CD8-positive, alpha-beta memory T cell (primary cell): ENCODE measurements at places on chromosomes 2 and 18. TPM values are rescaled to one million over a fixed set of nuclear protein-coding genes. Genes with fewer than 3 reads are reported as not detected.

Gene ITGAV
- 10.7 TPM for total RNA-seq

Gene COL5A2
- total RNA-seq: 1.2 TPM

Gene SLC19A3
- total RNA-seq: not detected

Gene LCT
- 0.29 TPM for total RNA-seq

Gene CTAGE1
- total RNA-seq: not detected

Gene DYNAP
- not detected for total RNA-seq

Gene OSR1
- total RNA-seq: not detected

Gene ARHGAP25
- total RNA-seq: 74.7 TPM

Gene LRATD1
- total RNA-seq: not detected

- peak; percentile 11 for DNase-seq
- H3K4me1 ChIP-seq: no peaks in the 10 kb centered on the region
- no peak overlapping the region for H3K27ac ChIP-seq
- H3K4me3 ChIP-seq: no peak overlapping the region
These were observed 13.5 kb upstream of the GLI2 start for GRCh38 chr2:120722246-120722567.

DNA sequence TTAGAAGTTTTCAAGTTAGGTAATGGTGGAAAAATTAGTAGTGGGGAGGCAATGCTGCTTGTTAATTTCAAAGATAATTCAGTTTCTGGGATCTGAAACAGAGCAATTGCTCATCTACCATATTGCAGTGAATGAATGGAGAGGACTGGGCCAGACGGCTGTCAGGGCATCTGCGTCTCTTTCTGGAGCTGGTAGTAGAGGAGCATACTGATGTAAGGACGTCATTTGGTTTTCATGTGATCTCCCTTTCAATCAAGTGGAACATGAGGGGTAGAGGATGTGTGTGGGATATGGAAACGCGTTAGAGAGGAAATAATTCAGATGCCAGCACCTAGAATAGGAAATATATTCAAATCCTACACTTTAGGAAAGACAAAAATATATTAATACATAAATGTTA is 490.3 kb downstream of the ADCYAP1 start:
- no peak overlapping the region for H3K27ac ChIP-seq

DNA sequence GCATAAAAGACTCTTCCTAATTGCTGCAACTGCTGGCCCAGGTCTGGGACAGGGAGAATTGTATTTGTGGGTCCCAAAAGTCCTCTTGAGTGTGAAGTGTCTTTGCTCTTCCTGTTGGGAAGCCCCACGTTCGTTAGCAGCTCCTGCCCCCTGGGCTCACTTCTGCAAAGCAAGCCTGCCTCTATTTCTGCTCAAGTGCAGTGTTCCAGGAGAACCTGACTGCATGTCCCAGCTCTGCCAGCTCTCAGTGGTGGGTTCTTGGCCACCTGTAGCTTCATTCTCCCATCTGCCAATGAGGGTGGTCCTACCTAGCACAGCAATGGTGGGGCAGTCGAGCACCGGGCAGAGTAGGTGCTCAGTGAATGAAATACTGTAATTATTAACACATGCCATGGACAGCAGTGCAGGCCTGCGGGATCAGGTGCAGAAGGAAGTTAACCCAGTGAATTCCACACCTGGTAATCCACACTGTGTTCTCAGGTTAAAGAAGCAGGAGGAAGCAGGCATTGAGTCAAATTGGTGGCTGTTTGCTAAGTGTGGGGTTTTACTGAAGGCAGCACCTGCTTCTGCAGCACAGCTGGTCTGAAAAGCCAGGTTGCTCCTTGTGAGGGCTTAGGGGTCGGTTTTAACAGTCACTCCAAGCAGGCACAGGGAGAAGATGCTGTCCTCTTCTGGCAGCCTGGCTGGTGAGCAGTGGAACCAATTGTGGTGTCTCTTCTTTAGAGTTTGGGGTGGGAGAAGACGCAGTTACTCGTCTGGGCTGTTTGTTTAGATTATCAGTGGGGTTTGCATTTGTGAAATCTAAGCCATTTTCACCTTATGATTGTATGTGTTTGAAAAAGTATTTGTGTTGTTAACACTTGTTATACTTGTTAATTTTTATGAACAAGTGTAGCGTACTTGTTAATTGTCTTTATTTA is 54.3 kb downstream of the DGKD start:
- H3K36me3 ChIP-seq: no peaks in the 10 kb centered on the region
- DNase-seq: no peak
- H3K27me3 ChIP-seq: no peaks in the 10 kb centered on the region
- peaks cover 64% of the 10 kb centered on the region for H3K4me1 ChIP-seq
- H3K4me3 ChIP-seq: no peak overlapping the region

GRCh38 chr2:116680256-116680936 is 1134.1 kb upstream of the DDX18 start:
- no peaks in the 10 kb centered on the region for H3K4me1 ChIP-seq
- DNase-seq: no peak
- no peaks in the 10 kb centered on the region for H3K36me3 ChIP-seq

GRCh38 chr2:208711598-208711997 is 305.0 kb downstream of the PTH2R start:
- no peaks in the 10 kb centered on the region for H3K4me1 ChIP-seq
- no peak overlapping the region for H3K27ac ChIP-seq
- H3K27me3 ChIP-seq: no peaks in the 10 kb centered on the region
- DNase-seq: no peak

DNA sequence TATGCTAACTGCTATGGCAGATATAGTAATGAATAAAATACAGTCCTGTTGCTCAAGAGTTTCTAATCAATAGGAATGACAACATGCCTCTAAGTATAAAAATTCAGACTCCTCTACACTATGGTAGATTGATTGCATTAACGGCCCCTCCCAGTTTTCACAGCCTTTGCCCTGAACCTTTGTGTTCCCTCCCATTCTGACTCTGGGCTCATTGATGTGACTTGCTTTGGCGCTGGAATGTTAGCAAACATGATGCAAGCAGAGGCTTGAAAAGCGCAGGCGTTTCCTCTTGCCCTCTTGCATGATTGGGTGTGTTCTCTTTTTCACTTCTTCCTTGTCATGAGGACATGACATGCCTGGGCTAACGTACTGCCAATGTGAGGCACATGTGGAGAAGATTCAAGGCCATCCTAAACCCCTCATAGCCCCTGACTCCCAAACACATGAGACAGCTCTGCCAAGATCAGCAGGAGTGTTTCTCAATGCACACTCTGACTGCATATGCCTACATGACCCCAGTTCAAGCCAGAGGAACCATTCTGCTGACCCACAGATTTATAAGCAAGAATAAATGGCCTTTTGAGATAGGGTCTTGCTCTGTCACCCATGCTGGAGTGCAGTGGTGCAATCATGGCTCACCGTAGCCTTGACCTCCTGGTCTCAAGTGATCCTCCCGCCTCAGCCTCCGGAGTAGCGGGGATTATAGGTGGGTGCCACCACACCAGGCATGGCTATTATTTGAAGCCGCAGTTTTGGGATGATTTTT is 49.7 kb upstream of the CD28 start:
- no peak overlapping the region for H3K27ac ChIP-seq
- no peaks in the 10 kb centered on the region for H3K4me1 ChIP-seq
- DNase-seq: no peak
- H3K36me3 ChIP-seq: no peaks in the 10 kb centered on the region

GRCh38 chr18:76580288-76580962 is 85.4 kb upstream of the ZNF516 start:
- H3K36me3 ChIP-seq: no peaks in the 10 kb centered on the region
- no peak overlapping the region for H3K27ac ChIP-seq
- DNase-seq: no peak
- H3K27me3 ChIP-seq: no peaks in the 10 kb centered on the region
- H3K4me3 ChIP-seq: no peak overlapping the region
- no peaks in the 10 kb centered on the region for H3K4me1 ChIP-seq

DNA sequence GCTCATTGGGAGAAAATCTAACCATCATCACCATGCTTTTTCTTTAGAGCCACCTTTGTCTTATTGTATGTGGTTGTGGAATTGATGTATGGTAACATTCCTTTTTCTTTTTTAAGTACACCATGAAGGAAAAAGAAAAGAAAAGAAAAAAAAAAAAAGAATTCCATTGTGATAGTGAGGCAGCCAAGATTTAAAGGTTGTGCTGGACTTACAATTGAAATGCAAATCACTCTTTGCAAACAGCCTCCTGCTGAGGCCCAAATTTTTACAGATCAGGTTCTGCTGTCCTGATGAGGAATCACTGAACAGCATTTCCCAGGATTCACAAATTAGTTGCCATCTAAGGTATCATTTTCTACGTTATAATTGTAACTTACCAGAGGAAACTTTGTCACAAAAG is 1101.0 kb upstream of the FANCL start:
- no peak overlapping the region for H3K27ac ChIP-seq
- no peaks in the 10 kb centered on the region for H3K36me3 ChIP-seq
- no peak overlapping the region for H3K4me3 ChIP-seq
- DNase-seq: no peak

GRCh38 chr2:108919571-108920373 is 69.2 kb downstream of the EDAR start:
- H3K27me3 ChIP-seq: no peaks in the 10 kb centered on the region
- no peak for DNase-seq
- H3K4me3 ChIP-seq: no peak overlapping the region
- no peak overlapping the region for H3K27ac ChIP-seq
- no peaks in the 10 kb centered on the region for H3K4me1 ChIP-seq

GRCh38 chr18:72456802-72457201 is 87.3 kb downstream of the CBLN2 start:
- no peak overlapping the region for H3K4me3 ChIP-seq
- no peak overlapping the region for H3K27ac ChIP-seq
- H3K4me1 ChIP-seq: no peaks in the 10 kb centered on the region
- H3K27me3 ChIP-seq: no peaks in the 10 kb centered on the region

- no peaks in the 10 kb centered on the region for H3K36me3 ChIP-seq
- peaks cover 25% of the 10 kb centered on the region for H3K4me1 ChIP-seq
- no peak overlapping the region for H3K27ac ChIP-seq
- no peak overlapping the region for H3K4me3 ChIP-seq
These were observed 37.0 kb downstream of the MAL start for GRCh38 chr2:95062242-95063085.

GRCh38 chr2:94871226-94872087 is at the start of gene TEKT4:
TEKT4 (plus strand) TSS chr2:94871430; CDS start chr2:94871580, 150 bp downstream.
- no peaks in the 10 kb centered on the region for H3K4me1 ChIP-seq
- DNase-seq: no peak
- no peak within 1 kb of the TSS for H3K4me3 ChIP-seq
- no peaks in the 10 kb centered on the region for H3K36me3 ChIP-seq

GRCh38 chr2:49335546-49335945 is 181.2 kb upstream of the FSHR start:
- no peak overlapping the region for H3K4me3 ChIP-seq
- H3K36me3 ChIP-seq: no peaks in the 10 kb centered on the region
- no peaks in the 10 kb centered on the region for H3K27me3 ChIP-seq
- H3K4me1 ChIP-seq: no peaks in the 10 kb centered on the region

DNA sequence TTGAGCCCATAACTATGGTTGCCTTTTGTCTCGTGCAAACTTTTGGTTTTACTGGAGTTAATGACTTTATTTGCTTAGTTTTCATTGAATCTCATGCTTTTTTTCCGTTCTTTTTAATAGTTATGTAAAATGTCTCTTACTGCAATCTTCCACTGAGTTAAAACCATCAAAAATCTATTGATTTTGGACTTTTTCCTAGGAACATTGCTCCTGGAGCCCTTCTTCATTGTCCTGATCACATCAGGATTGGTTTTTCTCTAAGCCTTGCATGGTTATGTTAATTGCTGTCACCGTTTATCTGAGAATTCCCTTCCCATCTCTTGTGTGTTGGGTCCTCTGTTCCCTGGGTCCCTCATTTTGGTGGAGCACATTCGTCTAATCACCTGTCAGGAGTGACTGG is 125.5 kb downstream of the PARD3B start:
- H3K4me1 ChIP-seq: no peaks in the 10 kb centered on the region
- no peak overlapping the region for H3K27ac ChIP-seq
- H3K4me3 ChIP-seq: no peak overlapping the region
- no peaks in the 10 kb centered on the region for H3K36me3 ChIP-seq

DNA sequence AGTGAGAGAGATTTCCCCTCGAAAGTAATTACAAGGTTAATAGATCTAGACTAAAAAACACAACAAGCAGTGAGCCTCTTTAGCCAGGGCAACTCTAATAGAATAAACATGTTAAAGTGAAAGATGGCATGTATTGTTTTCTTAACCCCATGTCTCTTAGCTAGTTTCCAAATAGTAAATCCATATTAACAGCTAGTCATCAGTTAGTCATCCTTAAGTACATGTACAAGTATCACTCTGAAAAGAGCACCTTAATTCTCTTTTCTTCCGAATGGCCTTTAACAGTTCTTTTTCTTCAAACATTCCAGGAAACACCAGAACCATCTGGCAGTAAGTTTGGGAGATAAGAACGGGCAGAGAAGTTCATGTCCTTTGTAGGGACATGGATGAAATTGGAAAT is 1480.0 kb downstream of the LRP1B start:
- no peak overlapping the region for H3K4me3 ChIP-seq
- no peaks in the 10 kb centered on the region for H3K27me3 ChIP-seq
- H3K36me3 ChIP-seq: no peaks in the 10 kb centered on the region
- H3K27ac ChIP-seq: no peak overlapping the region
- H3K4me1 ChIP-seq: no peaks in the 10 kb centered on the region
- DNase-seq: no peak

- H3K4me1 ChIP-seq: no peaks in the 10 kb centered on the region
- DNase-seq: no peak
- H3K27ac ChIP-seq: no peak overlapping the region
- H3K27me3 ChIP-seq: no peaks in the 10 kb centered on the region
These were observed 122.9 kb downstream of the PRKRA start for GRCh38 chr2:178328037-178328436.

DNA sequence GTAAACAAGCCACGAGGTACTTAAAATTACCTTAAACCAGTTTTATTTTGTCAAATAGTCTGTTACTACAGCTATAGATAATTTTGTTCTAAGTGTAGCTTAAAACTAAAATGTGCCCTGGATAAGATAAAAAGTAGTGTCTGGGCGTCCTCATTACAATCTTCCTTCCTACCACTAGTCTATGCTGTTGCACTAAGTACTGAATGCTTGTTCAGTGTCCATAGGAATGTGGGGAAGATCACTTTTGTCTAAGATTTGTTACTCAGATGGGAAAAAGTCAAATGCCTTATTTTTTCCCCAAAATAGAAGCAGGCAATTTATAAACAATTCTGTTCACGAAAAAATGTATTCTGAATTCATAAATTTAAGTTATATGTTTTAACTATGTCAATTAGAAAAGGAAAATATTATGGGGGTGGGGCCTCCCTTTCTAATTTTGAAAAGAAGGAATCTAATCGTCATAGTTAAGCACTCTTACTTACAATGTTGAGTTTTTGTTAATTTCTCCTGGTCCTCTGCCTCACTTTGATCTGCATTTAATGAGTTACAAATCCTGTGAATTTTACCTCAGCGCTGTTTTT is 140.4 kb upstream of the VRK2 start:
- DNase-seq: no peak
- no peaks in the 10 kb centered on the region for H3K27me3 ChIP-seq
- no peaks in the 10 kb centered on the region for H3K4me1 ChIP-seq
- H3K36me3 ChIP-seq: no peaks in the 10 kb centered on the region
- H3K27ac ChIP-seq: no peak overlapping the region

GRCh38 chr2:134325696-134326095 is 71.8 kb downstream of the MGAT5 start:
- no peaks in the 10 kb centered on the region for H3K27me3 ChIP-seq
- peaks cover 39% of the 10 kb centered on the region for H3K4me1 ChIP-seq
- H3K36me3 ChIP-seq: no peaks in the 10 kb centered on the region
- no peak overlapping the region for H3K4me3 ChIP-seq

- no peaks in the 10 kb centered on the region for H3K27me3 ChIP-seq
- DNase-seq: no peak
- H3K4me1 ChIP-seq: no peaks in the 10 kb centered on the region
- H3K27ac ChIP-seq: no peak overlapping the region
- H3K4me3 ChIP-seq: no peak overlapping the region
- H3K36me3 ChIP-seq: no peaks in the 10 kb centered on the region
These were observed 322.2 kb downstream of the ZNF804A start for GRCh38 chr2:184920451-184920965.
